ENCODE measurements at places on chromosomes 3 and 15. TPM values are rescaled to one million over a fixed set of nuclear protein-coding genes. Genes with fewer than 3 reads are reported as not detected.

The STRIT1 gene
- total RNA-seq, result not detected

The P2RY1 gene
- 1.7 TPM for total RNA-seq

The ERICH6 gene
- total RNA-seq, result not detected

The SEMA3G gene
- total RNA-seq, result 7.1 TPM

Measured in esophagus muscularis mucosa (tissue), 4 donors.